Fibroblast of lung (primary cell): ENCODE measurements at places on chromosomes 4 and X.

DNA sequence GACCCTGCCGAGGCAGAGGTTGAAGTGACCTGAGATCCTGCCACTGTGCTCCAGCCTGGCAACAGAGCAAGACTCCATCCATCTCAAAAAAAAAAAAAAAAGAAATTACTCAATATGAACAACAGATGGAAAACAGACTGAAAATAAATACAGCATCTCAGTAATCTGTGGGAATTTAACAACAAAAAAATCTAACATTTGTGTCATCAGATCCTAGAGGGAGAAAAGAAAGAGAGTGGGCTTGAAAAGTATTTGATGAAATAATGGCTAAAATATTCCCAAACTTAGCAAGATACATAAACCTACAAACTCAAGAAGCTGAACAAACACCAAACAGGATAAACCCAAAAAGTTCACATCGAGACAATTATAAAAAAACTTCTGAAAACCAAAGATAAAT, 84.7 kb downstream of the CENPC start:
- DNase-seq: no peak

GRCh38 chrX:133749370-133749769, 236.0 kb downstream of the GPC3 start:
- DNase-seq: no peak

DNA sequence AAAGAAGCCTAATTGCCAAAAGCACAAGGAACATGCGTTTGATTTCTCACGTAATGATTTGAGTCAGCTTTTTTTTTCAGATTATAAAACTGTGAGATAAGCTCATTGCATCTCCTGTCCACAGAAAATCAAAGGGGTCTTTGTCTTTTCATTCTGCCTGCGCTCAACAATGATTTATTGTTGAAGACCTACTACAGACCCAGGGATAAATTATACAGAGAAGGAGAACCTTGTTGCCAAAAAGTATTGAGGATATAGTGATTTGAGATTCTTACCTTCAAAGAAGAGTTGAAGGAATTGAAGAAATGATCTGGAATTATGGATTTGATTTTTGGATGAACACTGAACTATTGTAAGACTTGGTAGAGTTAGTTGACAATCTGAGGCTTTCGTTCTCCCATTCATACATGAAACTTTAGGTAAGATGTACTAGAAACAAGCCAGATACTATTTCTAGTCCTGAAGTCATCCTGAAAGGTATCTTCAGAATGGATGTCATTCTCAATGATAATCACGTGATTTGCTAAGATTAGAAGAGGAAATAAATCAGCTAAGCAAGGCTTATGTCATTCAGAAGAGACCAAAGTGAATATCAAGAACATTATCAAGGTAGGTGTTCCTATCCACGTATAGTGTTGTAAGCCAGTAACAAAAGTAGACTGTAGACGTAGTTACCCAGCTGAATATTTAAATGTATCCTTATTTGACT, 71.1 kb upstream of the SCOC start:
- no peak for DNase-seq

- no peak for DNase-seq
These were observed 183.7 kb downstream of the SPATA18 start for GRCh38 chr4:52234561-52235440.

- DNase-seq: peak; percentile 9
These were observed 430.7 kb downstream of the IDS start for GRCh38 chrX:149074398-149074797.

DNA sequence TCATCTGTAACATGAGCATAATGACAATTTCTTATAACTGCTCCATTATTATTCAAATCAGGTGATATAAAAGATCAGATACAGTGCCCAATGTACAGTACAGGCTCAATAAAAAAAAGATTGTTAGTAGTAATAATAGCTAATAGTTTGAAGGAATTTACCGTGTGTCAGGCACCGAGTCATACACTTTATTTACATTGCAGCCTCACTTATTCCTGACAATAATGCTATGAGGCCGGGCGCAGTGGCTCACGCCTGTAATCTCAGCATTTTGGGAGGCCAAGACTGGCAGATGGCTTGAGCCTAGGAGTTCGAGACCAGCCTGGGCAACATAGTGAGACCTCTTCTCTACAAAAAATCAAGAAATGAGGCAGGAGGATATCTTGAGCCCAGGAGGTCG, 10.1 kb upstream of the MAP7D3 start:
- no peak for DNase-seq

- no peak for DNase-seq
These were observed 467.8 kb downstream of the GRXCR1 start for GRCh38 chr4:43360296-43360695.

DNA sequence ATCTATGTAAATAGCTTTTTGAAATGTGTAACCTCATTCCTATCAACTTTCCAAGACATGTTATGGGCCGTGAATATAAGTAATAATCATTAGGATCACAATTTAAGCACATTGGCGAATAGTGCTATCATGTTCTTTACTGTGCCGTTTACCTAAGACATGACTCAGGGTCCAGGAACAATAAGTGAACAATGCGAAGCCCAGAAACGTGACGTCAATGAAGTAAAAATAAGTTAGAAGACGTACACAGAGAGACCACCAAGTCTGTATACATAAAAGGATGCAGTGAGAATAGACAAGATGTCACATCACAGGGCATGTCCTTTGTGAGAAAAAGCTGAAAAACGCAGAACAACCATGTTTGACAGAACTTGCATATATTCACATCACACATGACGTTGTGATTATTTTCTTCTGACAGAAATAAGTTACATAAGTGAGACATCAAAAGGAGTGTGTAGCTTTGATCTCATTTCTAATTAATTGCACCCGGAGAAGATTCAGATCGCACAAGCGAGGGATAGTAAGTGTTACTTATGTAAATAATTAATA, 49.4 kb upstream of the FAT1 start:
- DNase-seq: peak; percentile 18

DNA sequence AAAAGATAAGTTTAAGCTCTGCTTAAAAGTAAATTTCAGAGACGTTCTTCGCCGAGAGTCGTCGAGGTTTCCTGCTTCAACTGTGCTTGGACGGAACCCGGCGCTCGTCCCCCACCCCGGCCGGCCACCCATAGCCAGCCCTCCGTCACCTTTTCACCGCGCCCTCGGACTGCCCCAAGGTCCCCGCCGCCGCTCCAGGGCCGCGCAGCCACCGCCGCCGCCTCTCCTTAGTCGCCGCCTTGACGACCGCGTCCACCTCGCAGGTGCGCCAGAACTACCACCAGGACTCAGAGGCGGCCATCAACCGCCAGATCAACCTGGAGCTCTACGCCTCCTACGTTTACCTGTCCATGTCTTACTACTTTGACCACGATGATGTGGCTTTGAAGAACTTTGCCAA, 70.8 kb downstream of the FMR1NB start:
- no peak for DNase-seq

- DNase-seq: no peak
These were observed 27.0 kb upstream of the PDGFC start for GRCh38 chr4:156998500-156999174.

GRCh38 chr4:57190601-57191481, 80.7 kb upstream of the IGFBP7 start:
- DNase-seq: peak; percentile 25

- no peak for DNase-seq
These were observed 46.3 kb upstream of the LONRF3 start for GRCh38 chrX:118928151-118928550.

GRCh38 chr4:11625211-11625610, 196.5 kb upstream of the HS3ST1 start:
- no peak for DNase-seq

GRCh38 chr4:72006586-72006985, 25.2 kb upstream of the NPFFR2 start:
- DNase-seq: peak; percentile 91

DNA sequence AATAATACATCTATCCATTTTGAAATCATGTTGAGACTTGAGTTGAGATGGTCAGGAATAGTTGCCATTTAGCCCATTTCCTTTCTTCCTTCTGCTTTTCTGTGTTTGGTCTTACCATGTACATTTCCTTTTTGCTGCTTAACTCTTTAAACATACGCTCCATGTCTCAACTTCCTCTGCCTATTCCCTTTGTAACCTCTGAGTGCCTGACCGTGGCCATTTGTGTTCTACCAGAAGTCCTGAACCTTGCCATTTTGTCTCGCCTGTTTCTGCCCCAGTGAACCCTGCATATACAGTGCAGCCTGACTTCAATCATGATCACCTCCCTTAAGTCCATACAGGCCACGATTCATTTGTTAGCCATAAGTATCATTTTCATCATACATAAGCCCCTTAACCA, 169.0 kb downstream of the RAPGEF2 start:
- no peak for DNase-seq

- DNase-seq: no peak
These were observed 31.9 kb downstream of the CASP6 start for GRCh38 chr4:109671350-109671749.

DNA sequence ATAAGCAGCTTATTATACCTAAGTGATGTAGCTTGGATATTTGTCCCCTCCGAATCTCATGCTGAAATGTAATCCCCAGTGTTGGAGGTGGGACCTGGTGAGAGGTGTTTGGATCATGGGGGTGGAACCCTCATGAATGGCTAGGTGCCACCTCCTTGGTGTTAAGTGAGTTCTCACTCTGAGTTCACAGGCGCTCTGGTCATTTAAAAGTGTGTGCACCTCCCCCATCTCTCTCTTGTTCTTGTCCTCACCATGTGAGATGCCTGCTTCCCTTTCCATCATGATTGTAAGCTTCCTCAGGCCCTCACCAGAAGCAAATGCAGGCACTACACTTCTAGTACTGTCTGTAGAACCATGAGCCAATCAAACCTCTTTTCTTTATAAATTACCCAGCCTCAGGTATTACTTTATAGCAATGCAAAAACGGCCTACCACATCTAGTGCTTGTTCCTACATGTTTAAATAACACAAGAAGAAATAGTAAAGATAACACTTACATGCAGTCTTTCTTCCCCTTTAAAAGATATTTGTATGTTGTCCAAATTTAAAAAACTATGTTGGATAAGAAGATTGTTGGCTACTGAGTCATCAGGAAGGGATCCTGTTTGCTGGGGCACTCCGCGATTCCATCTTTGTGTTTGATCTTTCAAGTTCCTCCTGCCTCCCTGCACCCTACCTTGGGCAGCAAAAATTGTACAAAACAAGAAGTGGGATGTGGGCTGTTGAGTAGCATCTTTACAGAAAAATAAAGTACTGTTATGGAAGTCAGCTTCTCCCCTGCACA, 29.7 kb downstream of the PPP1R2C start:
- DNase-seq: peak; percentile 76

- DNase-seq: peak; percentile 79
These were observed 605 bp upstream of the FAT1 start for GRCh38 chr4:186724058-186724863.

GRCh38 chr4:179695175-179695574, 2252.9 kb upstream of the AGA start:
- DNase-seq: peak; percentile 91

- peak; percentile 70 for DNase-seq
These were observed 6.3 kb downstream of the AREG start for GRCh38 chr4:74451214-74451661.

GRCh38 chrX:130081421-130082045, 28.8 kb downstream of the ELF4 start:
- DNase-seq: no peak

DNA sequence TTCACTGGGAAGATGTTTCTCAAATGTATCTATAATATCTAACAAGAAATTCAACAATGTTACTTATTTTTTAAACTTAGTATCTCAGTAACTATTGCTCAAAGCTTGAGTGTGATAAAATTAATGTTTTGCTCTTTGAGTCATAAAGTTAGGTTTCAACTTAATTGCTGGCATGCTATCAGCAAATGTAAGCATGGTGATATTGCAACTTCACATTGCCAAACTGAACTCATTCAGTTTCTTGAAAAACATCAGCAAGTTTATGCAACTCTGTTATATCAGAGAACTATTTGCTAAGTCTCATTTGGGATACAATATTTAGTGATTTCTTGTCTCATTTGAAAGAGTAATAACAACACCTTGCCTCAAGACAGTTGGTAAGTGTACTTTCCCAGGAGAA, 91.2 kb upstream of the KLF3 start:
- DNase-seq: no peak

GRCh38 chr4:163610648-163611047, 116.2 kb downstream of the TMA16 start:
- no peak for DNase-seq

DNA sequence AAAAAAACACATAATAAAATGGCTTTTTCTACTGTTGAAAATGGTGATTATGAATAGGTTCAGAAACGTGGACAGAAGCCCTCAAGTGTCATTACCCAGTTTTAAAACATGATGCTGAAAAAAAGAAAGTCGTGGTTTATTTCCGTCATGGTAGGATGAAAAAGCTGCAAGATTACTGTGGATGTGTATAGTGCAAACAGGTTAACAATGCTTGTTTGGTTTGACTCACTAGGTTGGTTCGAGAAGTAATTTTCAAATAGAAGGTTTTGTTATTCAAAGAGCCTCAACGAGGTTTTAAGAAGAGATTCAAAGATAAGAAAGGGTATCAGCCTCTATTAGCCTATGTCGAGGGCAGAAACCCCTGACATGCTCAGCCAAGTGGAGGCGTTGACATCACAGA, 2.5 kb upstream of the RXFP1 start:
- DNase-seq: no peak
